GM12864 (cell line): ENCODE measurements at places on chromosomes 11 and 22.

- DNase-seq, result no peak
Measured at GRCh38 chr22:22397292-22397870, 111.2 kb downstream of the ZNF280B start.

- DNase-seq, result no peak
Measured at GRCh38 chr11:78525720-78526119, 48.9 kb downstream of the NARS2 start.

DNA sequence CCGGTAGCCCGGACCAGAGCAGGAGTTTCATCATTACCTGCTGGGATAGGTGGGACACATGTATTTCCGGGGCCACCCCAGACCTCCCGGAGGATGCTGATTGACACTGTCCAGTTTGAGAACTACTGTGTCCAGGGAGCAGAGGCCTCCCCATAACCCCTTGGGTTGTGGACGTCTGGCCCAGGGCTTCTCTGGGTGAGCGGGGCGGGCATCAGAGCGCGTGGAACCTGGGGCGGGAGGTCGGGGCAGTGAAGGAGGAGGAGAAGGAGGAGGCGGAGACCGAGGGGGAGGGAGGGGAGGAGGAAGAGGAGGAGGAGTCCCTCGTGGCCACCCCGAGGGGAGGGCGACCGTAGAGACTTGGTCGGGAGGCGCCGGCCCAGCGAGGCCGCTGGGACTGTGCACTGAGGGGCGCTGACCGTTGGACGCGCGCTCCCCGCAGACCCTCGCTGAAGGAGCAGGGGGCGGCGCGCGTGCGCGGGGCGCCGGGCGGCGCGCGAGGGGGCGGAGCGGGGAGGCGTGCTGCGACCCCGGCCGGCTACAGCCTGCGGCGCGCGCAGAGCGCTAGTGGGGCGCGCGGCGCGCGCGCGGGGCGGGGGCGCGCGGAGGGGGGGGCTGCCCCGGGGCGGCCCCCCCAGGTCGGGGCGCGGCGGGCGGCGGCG, at the start of gene GRK3:
TSS of gene GRK3 (plus strand) at position 356 of the 659 bp plus-strand sequence. CDS start 366 bp downstream, outside the sequence.
- no peak for DNase-seq

DNA sequence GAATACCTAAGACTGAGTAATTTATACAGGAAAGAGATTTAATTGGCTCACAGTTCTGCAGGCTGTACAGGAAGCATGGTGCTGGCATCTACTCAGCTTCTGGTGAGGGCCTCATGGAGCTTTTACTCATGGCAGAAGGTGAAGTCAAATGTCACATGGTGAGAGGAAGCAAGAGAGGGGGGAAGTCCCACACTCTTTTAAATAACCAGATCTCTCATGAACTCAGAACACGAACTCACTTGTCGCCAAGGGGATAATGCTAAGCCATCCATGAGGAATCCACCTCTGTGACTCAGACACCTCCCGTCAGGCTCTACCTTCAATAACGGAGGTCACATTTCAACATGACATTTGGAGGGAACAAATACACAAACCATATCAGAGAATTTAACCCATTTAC, 42.2 kb downstream of the BIRC2 start:
- no peak for DNase-seq

DNA sequence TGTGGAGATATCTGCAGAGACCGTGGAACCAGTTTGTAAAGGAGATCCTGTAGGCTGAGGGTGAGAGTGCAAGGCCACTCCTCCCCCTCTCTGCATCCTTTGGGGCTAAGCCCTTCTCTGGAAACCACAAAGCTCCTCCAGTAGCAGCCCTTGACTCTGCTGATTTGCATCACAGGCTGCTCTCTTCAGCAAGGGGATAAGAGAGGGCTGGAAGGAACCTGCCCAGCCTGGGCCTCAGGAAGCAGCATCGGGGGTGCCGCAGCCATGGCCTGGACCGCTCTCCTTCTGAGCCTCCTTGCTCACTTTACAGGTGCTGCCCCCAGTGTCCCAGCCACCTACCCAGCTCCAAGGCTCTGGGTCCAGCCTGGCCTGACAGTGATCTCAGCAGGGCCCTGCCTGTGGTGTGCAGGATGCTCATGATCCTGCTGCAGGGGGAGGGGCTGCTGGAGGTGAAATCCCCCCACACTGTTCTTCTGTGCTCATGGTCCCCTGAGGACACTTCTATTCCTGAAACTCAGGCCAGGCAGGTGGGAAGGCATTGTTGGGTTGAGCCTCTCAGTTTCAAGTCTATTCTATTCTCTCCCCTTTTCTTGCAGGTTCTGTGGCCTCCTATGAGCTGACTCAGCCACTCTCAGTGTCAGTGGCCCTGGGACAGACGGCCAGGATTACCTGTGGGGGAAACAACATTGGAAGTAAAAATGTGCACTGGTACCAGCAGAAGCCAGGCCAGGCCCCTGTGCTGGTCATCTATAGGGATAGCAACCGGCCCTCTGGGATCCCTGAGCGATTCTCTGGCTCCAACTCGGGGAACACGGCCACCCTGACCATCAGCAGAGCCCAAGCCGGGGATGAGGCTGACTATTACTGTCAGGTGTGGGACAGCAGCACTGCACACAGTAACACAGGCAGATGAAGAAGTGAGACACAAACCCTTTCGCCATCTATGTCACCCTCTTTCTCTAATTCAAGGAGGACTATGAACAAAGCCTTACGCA, 68.5 kb upstream of the IGLL5 start:
- DNase-seq, result peak; percentile 70

GRCh38 chr11:55942785-55943392, 6.7 kb upstream of the OR5I1 start:
- no peak for DNase-seq

GRCh38 chr22:20588843-20589581, 81.6 kb downstream of the MED15 start:
- DNase-seq, result no peak

GRCh38 chr11:119774172-119774763, 45.3 kb upstream of the NECTIN1 start:
- no peak for DNase-seq

DNA sequence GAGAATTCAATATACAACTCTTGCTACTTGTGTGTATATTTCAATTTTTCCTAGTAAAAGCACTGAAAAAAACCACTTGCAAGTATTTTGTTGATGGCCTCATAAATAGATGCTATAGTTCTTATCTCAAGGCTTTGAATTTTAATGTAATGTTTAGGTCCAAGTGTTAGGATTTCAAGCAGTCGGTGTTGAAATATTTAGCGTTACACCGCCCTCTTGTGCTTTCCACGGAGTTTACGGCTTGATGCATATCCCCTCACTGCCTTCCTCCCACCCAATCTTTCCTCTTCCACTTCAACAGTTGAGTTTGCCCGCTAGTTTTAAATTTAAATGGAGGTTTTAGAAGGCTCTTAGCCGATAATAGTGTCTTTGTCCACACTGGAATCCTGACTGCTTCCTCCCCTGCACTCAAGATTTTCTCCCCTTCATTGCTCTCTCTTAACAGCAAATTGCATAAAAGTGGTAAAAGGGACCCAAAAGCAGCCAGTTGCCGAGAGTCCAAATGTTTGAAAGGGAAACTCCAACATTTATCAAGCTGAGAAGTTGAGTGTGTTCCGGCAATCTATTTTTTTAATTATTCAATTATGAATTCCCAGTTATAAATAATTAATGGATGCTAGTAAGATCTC, 25.9 kb upstream of the HTATIP2 start:
- no peak for DNase-seq

DNA sequence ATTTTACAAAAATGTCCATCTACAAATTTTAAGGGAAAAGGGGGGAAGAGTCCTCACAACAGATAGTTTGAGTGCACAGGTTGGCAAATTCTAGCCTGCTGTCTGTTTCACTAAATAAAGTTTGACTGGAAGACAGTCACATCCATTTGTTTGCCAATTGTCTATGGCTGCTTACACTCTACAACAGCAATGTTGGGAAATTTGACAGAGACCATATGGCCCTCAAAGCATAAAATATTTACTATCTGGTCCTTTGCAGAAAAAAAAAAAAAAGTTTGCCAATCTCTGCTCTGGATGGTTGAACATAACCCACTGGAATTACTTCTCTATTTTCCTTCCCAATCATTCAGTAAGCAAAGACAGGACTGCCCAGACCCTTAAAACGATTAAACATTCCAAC, 88.2 kb downstream of the FCHSD2 start:
- no peak for DNase-seq

DNA sequence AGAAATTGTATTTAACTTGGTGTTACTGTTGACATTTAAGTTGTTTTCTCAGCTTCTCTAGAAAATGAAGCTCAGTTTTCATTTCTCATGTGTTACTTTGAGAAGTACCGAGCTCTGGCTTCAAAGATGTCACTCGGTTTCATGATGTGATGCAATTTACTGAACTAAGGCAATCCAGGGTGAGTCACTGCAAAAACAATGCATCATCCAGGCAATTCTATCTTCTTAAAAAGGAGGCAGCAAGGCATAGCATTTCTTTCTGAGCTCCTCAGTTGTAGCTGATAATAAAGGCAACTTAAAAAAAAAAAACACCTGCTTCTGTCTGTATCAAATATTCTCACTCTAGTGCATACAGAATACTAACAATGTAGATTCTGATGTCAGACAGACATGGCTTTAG, 91.1 kb upstream of the KCNA4 start:
- DNase-seq, result no peak

- DNase-seq, result no peak
Measured at GRCh38 chr11:44540667-44541066, 24.8 kb upstream of the CD82 start.

GRCh38 chr11:59669611-59670009, 773 bp upstream of the PATL1 start:
- no peak for DNase-seq

GRCh38 chr22:49155770-49156580, 671.7 kb downstream of the BRD1 start:
- no peak for DNase-seq

DNA sequence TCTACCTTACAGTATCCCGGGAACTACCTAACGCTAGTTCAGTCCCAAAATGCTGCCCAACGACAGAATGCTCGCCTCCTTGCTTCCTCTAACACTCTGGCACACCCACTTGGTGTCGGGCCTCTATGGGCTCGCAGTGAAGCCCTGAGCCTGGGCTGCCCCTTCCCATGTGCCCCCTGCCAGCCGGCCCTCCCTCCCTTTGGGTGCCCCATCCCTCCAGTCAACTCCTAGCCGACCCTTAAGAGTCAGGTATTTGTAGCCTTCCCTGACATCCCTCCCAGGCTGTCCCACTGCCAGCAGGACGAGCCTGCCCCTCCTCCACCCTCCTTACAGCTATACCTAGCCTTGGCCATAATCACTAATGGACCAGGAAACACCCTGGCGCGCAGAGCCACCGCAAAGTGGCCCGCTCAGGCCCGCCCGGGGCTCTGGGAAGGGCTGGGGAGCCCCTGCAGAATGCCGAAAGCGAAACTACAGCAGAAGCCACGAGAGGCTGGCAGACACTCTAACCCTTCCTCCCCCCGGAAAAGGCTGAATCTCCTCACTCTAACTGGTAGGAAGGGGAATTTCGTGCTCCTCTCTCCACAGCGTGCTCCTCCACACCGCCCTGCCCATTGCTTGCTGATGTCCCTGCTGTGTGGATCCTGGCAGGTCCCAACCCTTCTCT, 8.2 kb downstream of the CBX7 start:
- no peak for DNase-seq

GRCh38 chr11:98625526-98625925, 395.2 kb upstream of the CNTN5 start:
- DNase-seq, result no peak

GRCh38 chr11:71235719-71236118, 16.7 kb downstream of the SHANK2 start:
- DNase-seq, result no peak

DNA sequence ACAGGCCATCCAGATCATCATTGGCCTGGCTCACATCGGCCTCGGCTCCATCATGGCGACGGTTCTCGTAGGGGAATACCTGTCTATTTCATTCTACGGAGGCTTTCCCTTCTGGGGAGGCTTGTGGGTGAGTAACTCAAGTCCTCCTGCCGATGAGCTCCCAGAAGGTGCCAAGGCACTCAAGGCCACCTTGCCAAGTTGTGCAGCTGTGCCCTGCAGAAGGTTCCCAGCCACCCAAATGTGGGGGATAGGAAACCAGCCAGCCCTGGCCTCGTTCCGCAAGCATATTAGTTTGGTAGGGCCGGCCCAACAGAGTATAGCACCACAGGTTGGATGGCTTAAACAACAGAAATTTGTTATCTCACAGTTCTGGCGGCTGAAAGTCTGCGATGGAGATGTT, 4.0 kb downstream of the MS4A8 start:
- DNase-seq, result no peak

DNA sequence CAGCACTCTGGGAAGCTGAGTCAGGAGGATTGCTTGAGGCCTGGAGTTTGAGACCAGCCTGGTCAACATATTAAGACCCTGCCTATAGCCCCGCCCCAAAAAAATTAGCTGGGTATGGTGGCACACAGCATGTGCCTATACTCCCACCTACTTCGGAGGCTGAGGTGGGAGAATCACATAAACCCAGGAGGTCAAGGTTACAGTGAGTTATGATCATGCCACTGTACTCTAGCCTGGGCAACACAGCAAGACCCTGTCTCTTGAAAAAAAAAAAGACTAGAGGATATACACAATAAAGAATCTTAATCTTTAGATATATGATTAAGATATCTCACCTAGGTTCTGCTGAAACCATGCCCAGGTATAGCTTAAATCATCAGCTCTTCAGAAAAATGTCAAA, 136.7 kb downstream of the APOL5 start:
- DNase-seq, result no peak

DNA sequence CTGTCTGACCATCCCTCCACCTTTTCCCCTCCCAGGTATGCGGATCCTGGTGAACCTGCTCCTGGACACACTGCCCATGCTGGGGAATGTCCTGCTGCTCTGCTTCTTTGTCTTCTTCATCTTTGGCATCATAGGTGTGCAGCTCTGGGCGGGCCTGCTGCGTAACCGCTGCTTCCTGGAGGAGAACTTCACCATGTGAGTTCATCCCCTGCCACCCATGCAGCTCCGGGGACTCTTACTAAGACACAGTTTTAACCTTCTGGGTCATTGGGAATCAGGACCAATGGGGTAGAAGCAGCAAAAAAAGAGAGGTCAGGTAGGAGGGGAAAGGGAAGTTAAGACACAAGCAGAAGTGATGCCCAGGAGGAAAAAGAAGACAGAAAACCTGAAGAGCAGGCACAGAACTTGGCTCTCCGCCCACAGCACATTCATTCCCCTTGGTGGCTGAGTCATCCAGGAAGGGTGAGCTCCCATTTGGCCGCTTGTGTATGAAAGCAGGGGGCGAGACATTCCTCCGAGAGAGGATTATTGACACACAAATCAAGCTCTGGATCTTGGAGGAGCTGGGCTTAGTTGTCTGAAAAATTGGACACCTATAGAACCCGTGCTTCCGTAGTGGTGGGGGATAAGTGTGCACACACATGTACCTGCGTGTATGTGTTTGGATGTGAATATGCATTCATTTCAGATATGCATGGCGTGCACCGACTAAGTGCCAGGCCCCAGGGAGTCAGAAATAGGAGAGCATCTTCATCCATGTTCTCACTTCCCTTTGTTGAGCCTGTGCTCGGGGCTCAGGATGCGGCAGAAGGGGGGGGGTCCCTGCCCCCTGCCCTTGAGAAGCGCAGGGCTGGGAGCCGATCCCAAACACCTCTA, 64.2 kb downstream of the CACNA1I start:
- DNase-seq, result no peak

GRCh38 chr22:37484480-37485394, 1.4 kb downstream of the MFNG start:
- DNase-seq, result peak; percentile 77

- DNase-seq, result no peak
Measured at GRCh38 chr22:20086101-20086599, 6.1 kb downstream of the DGCR8 start.
